ENCODE measurements at places on chromosomes 3 and 15.

- DNase-seq, result no peak
Measured at GRCh38 chr3:66256806-66257205, 36.0 kb downstream of the SLC25A26 start.

DNA sequence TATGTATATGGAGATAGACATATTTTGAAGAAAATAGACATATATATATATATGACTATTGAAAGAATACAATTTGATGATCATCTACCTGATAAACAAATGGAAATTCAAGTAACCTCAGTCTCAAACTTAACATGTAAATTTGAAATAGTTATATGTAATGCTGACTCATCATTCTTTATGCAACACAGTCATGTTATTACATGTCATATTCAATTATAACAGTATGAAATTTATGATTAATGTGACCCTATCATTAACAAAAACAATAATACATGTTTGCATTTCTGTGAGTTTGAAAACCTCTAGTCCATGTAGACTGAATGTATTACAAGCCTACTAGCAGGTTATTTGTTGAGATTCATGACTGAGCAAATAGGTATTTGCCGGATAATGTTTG lies 204.1 kb downstream of the CADM2 start:
- no peak for DNase-seq

DNA sequence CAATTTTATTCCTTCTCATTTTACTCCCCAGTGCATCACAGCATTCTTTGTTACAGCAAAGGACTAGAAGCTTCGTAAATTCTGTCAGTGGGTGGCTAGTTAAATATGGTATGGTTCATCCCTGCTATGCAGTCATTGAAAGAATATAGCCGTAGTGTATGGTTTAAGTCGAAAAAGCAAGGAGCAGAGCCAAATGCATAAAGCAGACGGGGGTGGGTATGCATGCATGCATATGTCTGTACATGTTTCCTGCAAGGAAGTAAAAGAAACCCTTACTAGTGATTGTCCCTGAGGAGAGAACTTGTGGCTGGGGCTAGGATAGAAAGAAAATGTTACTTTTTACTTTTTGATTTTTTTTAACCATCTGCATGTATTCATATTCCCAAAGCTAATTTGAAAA lies 19.9 kb downstream of the RBP2 start:
- DNase-seq, result no peak

DNA sequence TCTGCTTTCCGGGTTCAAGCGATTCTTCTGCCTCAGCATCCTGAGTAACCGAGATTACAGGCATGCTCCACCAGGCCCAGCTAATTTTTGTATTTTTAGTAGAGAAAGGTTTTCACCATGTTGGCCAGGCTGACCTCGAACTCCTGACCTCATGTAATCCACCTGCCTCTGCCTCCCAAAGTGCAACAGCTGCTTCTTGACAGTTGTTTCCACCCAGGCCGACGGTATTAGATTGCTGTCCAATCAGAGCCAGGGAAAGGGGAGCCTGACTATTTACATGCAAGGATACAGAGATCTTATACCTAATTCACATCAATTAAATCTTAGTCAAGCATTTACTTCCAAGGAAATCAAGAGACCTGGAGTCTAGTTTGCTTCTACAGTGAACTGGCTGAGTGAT lies 4.0 kb upstream of the CAPN3 start:
- no peak for DNase-seq
